NCI-H460 (cell line): ENCODE measurements at places on chromosomes 5 and 9.

DNA sequence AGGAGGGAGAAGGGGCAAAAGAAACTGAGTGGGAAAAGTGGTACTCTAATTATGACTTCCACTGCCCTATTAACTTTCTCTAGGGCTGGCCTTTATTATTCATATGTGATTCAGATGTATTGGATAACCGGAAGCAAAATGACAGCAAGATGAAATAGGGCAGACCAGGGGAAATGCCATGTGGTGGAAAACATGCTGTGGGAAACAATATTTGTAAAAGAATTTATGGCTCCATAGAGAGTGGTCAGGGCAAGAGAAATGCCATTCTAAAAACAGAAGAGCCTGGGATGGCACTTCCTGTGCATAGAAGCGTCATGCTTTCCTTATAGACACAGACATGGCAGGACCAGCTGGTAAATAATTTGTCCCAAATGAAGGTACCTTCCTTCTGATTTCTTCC, 67.7 kb downstream of the MEGF10 start:
- no peak for DNase-seq

DNA sequence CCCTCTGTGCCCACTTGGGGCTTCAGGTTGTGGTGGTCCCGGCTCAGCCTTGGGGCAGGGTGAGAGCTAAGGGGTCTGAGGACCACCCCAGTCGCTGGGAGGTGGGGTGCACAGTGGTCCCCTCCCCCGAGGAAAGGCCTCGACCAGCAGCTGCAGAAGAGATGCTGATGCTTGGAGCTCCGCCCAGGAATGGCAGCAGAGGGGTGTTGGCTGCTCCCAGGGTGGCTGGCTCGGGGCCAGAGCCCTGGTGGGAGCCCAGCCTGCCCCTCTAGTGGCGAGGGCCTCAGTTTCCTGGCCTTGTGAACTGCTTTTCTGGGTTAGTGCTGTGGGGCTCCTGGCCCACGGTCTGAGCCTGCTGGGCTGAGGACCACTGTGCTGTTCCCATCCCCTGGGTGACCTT, 1.2 kb downstream of the DIPK1B start:
- no peak for DNase-seq

DNA sequence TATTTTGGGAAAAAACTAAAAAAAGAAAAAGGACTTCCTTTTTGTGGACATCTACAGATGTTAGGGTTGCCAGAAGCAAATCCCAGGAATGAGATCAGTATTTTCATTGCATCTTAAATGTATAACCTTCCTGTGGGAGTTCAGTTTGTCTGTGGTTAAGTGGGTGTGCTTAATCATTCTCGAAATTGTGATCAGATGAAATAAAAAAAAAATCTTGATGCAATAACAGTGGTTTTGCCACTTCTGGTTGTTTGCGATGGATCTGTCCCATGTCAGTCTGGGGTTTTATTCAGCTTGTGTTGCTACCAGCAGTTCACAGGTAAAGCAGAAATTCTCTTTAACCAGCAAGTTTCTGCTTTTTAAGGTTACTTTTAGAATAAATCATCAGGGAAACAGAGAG, 179.0 kb downstream of the MAN2A1 start:
- no peak for DNase-seq

GRCh38 chr5:124962735-124963134, 216.3 kb upstream of the ZNF608 start:
- DNase-seq, result no peak

- no peak for DNase-seq
These were observed 188.6 kb upstream of the ISL1 start for GRCh38 chr5:51194671-51195070.

DNA sequence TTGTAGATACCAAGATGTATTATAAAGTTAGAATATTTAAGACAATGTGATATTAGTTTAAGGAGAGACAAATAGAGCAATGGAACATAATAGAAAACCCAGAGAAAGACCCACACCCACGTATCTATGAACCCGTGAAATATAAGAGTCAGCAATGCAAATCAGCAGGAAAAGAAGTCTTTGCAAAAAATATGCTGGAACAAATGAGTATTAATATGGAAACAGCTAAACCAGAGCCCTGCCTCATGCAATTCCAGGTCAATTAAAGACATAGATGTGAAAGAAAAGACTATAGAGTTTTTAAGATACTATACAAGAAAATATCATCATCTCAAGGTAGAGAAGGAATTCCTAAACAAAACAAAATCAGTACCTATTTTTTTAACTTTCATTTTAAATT, 23.1 kb upstream of the IL3 start:
- no peak for DNase-seq

- DNase-seq, result no peak
These were observed 21.5 kb upstream of the RFK start for GRCh38 chr9:76415731-76416130.

DNA sequence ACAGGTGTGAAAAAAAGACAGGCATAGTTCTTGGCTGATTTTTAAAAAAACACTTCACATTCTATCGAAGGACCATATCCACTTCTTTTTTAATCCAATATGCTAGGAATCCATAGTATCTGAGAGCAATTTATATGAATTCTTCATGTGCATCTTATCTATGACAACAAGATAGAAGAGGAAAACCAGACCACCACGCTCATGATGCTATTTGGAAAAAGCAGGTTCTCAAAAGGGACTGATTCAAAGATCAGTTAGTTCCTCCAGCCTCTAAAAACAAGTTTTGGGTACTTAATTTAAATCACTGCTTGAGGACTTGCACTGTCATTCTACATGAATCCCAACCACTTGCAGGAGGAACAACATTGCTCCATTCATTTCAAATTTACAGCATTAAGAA, 6.3 kb downstream of the MEF2C start:
- no peak for DNase-seq

GRCh38 chr5:173245319-173246134, 10.5 kb upstream of the NKX2-5 start:
- DNase-seq, result no peak

DNA sequence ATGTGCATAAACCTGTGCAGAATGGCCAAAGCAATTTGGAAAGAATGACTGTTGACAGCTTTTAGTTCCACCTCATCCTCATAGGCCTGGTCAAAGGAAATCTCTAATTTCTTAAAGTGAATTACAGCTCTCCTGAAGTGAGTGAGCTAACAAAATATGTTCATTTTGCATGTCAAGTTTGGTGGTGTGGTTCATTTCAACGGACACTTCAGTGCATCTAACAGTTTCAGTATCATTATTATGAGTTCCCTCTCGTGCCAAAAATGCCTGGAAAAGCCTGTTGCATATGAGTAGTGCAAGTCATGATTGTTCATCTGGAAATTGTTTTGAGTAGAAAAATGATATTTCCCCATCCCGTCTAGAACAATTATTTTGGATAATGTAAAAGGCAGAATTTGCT, 53.2 kb upstream of the HMHB1 start:
- DNase-seq, result no peak

- DNase-seq, result no peak
These were observed 17.3 kb downstream of the RIGI start for GRCh38 chr9:32508728-32509127.

- no peak for DNase-seq
These were observed 1.3 kb downstream of the ZDHHC12 start for GRCh38 chr9:128722380-128723351.

DNA sequence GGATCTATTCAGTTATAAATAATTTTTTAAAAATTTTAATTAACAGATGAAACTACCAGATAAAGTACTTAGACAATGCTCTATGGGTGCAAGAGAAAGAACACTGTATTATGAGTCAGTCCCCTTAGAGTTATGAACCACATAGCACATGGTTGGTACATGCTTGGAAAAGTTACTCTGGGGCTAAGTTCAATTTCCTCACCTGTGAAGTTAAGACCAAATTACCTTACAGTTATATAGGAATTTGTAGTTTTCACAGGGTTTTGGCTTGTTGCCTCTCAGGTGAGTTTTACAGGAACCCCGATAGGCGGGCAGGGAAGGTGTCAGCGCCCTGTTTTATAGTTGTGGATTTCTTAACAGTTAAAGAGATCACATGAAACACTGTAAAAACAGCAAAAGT, 1.2 kb downstream of the PANK3 start:
- DNase-seq, result no peak

DNA sequence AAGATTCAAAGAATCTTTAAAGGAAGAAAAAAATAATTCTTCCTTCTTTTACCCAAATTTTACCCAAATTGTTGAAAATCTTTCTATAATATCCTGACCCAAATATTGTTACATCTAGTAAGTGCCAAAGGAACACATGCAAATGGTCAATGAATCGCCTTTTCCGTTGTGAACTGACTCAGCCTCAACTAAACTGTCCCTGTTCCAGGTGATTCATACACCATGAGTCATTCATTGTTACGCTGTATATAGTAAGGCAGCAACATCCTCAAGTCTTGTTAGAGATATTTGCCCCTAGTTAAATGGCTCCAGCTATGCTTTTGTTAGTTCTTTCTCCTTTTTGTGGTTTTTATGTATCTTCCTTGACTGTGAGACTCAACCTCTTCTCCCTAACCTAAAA, 9.7 kb downstream of the PTGER4 start:
- DNase-seq, result peak; percentile 86

DNA sequence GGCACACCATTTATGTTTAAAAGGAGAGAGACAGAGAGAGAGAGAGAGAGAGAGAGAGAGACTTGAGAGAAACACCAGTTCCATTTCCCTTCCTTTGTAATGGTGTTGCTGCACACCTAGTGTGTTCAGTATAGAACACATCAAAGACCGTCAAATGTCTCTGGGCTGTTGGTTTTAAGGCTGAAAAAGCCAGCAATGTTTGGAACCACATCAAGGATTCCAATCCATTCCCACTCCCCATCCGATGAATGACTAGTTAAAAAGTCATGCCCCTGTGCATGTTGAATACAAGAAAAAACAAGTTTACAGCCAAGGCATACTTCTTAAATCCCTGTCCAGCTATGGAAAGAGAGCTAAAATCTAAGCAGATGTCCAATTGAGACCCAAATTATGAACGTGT, 83.0 kb upstream of the IFNE start:
- DNase-seq, result no peak

DNA sequence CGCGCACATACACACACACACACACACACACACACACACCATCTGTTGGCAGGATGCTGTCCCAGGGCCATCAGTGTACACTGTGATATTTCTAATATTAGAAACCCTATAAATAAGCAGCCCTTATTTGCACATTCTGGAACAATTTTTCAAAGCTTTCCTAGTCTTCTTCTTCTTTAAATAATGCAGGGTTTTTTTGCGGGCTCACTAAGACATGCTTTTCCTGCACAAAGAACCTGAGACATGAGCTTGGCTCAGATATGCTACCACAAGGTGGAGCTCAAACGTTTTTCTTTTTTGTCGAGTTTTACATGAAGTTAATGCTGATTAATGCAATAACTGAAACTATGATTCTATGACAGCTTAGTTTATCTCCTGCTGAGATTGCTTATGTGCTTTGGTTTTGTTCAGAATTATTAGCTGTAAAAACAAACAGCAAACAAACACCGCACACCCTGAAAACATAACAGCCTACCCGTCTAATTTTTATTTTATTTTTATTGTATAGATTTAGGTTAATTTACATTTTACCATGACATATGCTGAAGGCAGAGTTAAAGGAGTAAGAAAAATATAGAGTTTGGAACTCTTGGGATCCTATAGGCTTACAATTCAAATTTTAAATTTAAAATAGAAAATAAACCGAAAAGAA, 95.8 kb downstream of the ALDH1A1 start:
- peak; percentile 83 for DNase-seq

DNA sequence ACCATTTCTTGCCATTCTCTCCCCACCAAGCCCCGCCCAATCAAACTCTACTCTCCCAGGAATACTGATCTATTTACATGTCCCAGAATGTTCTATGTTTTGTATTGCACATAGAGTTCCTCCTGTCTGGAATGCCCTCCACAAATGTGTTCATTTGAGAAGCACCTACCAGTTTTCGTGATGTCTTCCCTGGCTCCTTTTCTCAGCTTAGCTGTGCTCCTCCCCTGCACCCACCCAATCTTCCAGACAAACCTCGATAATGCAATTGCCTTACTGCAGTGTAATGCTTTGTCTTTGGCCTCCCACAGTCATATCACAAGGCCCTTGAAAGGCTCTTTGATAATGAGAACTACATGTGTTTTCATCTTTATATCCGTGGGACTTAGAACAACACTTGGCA, 214.5 kb upstream of the ANKRD55 start:
- no peak for DNase-seq

DNA sequence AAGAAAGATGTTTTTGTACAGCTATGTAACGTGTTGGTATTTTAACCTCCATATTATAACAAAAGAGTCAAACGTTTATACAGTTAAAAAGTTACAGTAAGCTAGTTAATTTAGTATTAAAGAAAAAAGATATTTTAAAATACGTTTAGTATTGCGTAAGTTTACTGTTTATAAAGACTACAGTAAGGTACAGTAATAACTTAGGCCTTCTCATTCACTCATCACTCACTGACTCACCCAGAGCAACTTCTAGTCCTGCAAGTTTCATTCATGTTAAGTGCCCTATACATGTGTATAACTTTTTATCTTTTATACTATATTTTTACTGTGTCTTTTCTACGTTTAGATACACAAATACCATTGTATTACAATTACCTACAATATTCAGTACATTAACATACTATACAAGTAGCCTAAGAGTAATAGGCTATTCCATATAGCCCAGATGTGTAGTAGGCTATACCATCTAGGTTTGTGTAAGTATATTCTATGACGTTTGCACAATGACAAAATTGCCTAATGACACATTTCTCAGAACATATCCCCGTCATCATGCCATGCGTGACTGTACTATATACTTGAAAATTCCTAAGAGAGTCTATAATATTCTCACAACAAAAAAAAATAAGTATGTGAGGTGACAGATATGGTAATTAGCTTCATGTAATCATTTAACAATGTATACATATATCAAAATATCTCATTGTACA, 33.8 kb downstream of the ERP44 start:
- DNase-seq, result peak; percentile 8

- DNase-seq, result no peak
These were observed 1.0 kb upstream of the TSLP start for GRCh38 chr5:111070272-111071134.

DNA sequence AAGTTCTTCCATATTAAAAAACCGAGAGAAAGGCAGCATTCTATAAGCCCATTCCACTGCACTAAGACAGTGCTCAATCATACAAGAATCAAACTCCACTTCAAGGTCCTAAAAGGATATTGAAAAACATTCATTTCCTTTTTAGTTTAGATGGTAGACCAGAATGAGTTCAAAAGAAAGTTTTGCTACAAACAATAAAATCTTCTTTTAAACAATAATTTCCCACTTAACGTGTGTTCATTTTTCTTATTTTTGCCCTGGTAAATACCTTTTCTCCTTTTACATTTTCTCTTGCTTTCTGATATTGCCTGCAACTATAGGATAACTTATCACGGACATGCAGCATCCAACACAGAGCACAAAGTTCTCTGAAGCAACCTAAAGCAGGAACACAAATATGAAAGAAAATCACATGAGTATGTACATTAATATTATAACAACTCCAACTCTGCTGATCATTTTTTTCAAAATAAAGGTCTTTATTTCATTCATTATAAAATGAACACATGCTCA, 61.7 kb downstream of the CPLANE1 start:
- no peak for DNase-seq
